ENCODE measurements at places on chromosomes 2 and 18.

- peak; percentile 6 for DNase-seq
Measured at GRCh38 chr2:219142329-219142728, 18.3 kb downstream of the NHEJ1 start.

GRCh38 chr2:232097260-232097659, 135.7 kb downstream of the DIS3L2 start:
- DNase-seq, result no peak

- no peak for DNase-seq
Measured at GRCh38 chr2:237359894-237360780, 53.8 kb downstream of the COL6A3 start.

DNA sequence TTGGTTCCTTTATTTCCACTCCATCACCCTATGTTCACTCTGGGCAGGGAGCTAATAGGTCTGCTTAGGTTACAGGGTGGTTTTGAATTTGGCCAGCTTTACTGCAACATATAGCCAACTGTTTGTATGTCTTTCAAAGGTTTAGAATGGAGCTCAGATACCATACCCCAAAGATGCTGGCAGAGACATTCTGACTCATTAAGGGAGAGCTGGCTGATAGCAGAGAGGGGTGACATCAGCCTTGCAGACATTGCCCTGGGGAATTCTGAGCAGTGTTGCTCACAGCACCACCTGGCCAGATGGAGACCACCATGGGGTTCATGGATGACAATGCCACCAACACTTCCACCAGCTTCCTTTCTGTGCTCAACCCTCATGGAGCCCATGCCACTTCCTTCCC, 2.1 kb downstream of the PROKR1 start:
- no peak for DNase-seq

DNA sequence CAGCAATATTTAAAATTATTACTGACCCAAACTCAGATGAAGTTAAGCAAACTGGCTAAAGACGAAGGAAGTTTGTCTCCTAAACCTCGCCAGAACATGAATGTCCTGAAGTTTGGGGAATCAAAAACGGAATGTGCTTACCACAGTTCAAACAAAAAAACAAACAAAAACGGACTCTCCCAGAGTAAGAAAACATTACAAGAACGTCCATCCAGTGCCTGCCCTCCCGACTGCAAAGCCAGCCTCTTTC, 1.1 kb downstream of the KANSL1L start:
- no peak for DNase-seq

DNA sequence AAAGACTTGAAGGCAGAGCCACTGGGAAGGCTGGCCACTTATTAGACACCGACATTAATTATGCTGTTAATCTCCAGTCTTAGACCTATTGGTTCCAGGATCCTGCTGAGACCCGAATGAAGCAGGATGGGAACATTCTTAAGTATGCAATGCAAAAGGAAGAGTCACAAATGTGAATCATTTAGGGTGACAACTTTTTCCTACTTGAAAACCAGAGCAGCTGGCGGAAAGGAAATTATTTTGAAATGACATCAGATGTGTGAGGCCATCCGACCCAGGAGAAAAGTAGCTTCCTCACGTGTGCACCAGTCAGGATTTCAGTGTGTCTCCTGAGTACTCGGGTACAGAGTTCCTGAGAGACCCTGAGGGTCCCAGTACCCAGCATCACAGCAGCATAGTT, 222.9 kb upstream of the NCKAP5 start:
- no peak for DNase-seq

GRCh38 chr18:10197097-10197496, 257.3 kb upstream of the APCDD1 start:
- no peak for DNase-seq

Data from MV-4-11 (cell line).